ENCODE measurements at places on chromosomes 11 and 22.

DNA sequence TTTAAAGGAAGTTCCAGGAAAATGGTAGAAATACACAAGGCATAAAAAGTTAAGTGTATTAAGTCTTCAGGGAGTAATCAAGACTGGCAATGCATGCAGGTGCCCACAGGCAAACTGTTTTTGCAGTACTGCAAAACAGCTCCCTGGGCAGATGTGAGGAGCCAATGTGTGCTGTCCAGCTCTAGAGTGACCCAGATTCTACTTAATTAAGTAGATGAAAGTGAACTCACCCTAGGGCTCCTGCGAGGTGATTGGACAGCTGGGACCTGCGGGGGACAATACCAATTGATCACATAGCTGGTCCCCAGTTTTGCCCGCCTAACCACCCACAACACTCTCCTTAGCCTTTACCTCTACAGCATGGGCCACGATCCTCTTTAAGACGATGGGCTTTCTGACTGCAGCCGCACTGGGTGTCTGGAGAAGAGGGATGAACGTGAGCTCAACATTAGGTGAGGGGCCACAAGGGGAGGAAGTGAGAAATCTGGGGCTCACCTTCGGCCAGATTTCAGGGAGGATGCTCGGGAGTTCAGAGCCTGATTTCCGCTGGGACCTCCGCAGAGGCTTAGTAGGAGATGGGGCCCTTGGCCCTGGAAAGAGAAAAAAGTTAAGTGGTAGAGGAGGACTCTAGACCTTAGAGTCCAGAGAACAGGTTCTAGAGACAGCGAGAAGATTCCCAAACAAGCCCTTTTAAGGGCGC, 556 bp downstream of the CDCA5 start:
- DNase-seq: no peak

DNA sequence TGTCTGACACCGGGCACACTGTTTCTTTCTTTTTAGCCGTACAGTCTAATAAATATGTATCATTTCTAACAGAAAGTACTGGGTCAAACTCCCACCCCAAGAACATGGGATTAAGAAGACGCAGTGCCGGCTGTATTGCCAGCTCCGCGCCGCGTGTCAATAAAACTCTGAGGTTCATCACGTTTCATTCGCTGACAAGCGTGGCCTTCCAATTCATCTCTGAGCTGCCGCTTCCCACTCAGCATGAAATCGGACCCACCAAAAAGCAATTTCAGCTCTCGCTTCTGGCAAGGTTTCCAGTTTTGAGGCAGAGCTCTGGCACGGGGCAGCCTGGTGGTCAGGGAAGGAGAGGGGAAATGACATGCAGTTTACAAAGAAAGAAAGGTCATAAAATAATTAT, 819.8 kb downstream of the OPCML start:
- DNase-seq: no peak

- DNase-seq: no peak
Measured at GRCh38 chr11:114019046-114019445, 40.5 kb upstream of the ZBTB16 start.

GRCh38 chr11:12968101-12968500, 41.0 kb upstream of the RASSF10 start:
- DNase-seq: no peak

GRCh38 chr11:17508306-17508705, 31.7 kb upstream of the ABCC8 start:
- no peak for DNase-seq

DNA sequence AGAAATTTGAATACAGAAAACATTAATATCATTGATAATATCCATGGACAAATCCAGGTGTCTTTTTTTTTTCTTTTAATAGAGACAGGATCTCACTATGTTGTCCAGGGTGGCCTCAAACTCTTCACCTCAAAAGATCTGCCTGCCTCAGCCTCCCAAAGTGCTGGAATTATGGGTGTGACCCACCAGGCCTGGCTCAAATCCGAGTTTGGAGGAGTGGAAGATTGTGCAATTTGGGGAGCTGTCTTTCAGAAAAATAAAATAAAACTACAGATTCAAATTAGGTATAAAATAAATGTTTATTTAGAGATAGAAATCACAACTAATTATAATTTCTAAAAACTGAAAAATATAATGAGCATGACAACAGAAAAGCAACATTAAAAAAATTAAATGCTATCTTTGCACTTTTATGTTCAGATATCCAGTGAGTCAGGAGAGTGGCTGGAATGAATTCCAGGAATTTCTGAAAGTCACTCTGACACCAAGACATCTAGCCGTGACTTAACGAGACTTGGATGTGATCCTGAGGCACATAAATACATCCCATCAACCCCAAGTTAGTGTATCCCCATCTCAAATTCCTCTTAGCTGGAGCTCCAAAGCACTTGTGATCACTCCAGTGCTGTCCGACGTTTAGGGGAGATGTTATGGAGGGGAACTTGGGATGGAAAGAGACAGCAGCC, 128.6 kb upstream of the THY1 start:
- DNase-seq: no peak

DNA sequence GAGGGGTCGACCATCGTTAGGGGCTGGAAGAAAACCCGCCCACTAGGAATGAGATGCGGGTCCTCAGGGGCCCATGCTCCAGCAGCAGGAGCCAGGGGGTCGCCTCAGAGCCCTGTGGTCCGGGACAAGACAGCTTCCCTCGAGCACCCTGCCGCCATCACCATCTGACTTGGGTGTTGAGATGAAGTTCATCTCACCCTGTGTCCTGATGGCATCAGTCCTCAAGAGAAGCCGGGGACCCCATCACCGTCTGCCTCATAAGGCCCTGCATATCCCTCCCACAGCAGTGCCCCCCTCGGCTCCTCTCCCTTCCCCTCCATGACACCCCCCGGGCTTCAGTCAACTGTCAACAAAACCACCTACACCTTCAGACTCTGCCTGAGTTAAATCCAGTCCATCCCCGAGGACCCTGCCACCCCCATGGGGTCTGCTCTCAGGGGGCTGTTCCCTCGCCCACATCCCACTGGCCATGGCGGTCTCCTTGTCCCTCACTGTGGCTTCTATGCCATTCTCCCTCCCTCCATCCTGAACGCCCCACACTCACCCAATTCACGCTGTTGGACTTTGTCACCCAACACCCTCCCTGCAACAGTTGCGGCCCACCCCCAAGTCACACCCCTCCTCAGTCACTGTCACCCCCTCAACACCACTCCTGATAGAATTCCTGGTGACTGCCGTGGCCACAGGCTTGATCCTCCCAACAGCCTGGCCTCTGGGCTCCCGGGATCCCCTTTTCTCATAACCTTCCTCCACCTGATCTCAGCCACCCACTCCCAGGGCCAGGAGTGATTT, 87.7 kb upstream of the RTL6 start:
- no peak for DNase-seq

- DNase-seq: no peak
Measured at GRCh38 chr11:104881117-104881794, 17.0 kb downstream of the CASP12 start.

Data from activated CD8-positive, alpha-beta memory T cell treated with anti-CD3 and anti-CD28 coated beads, Interleukin-2, amount 50 U/mL, for 48 hours (primary cell).